ENCODE measurements at places on chromosomes 3 and 15. TPM values are rescaled to one million over a fixed set of nuclear protein-coding genes. Genes with fewer than 3 reads are reported as not detected.

The STAB1 gene
- 31.8 TPM for total RNA-seq

The CACNA2D3 gene
- 4.8 TPM for total RNA-seq

The ANKRD34C gene
- 0.13 TPM for total RNA-seq

The ISLR gene
- total RNA-seq, result 151 TPM

The CLDN11 gene
- 3.2 TPM for total RNA-seq

The GHRL gene
- total RNA-seq, result 1.1 TPM

The GOLGA6L4 gene
- total RNA-seq, result 3.5 TPM

The MUSTN1 gene
- 4.0 TPM for total RNA-seq

The FANCD2OS gene
- not detected for total RNA-seq

The CCR3 gene
- total RNA-seq, result not detected

DNA sequence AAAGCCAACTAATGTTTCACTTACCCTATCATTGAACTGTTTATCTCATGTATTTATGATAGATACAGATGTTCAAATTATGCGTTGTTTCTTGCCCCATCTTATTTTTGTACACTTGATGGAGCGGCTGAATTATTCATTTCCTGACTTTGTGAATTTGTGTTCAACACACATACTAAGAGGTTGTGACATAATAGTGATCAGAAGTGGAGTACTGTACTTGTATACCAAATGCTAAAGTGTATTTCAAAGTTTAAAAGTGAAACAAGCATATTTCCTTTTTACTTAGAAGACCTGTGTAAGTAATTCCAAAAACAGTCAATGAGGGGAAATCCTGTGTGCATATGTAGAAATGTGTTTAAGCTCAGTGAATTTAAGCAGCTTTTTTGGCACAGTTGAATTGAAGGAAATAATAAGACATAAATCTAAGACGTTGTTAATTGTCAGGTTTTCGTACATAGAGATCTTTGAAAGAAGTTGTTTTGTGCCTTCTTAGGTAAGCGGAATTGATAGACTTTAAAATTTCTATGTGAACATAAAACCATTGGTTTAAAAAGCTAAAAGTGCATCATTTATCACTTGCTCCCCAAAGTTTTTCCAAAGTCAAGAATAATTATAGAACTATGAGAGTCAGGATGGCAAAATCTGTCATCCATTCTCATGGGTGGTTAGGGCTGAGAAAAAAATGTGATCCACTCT, 1.9 kb downstream of the NFKBIZ start:
- DNase-seq, result no peak

DNA sequence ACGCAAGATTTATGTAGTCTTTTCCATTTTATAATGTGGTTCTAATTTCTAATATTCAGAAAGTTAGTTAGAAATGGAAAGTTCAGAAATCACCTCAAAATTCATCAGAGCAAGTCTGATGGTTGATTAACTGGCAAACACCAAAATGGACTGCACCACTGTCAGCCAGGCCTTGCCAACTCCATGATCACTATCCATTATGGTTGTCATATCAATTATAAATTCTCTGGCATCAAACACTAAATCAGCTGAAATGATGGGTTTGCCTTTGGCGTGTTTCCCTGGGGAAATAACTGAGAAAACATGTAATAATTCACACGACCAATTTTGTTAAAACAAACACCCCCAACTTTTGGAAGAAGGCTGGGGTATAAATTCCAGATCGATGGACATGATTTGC, 219.4 kb downstream of the CDIN1 start:
- DNase-seq, result no peak

DNA sequence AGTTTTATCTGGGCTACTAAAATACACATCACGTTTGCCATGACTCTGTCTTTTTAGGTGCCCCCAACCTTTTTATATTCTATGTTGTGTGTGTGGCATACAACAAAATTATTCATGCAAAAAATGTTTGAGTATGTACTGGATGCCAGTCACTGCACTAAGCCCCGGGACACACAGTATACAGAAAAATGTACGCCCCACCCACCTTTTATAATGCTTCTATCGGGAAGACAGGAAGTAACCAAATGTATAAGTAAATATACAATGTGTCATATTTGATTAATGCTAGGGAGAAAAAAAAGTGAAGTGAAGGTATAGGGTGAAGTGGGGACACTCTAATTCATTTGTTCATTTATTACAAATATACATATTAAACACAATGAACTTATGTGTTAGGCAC, 503.4 kb upstream of the MDFIC2 start:
- DNase-seq, result no peak

- peak; percentile 58 for DNase-seq
These were observed 18.8 kb upstream of the SSUH2 start for GRCh38 chr3:8663177-8664061.

- DNase-seq, result no peak
These were observed at the start of gene ATP13A5 for GRCh38 chr3:193378706-193379105. Gene ATP13A5 (minus strand): TSS chr3:193378753. CDS start chr3:193378725, 28 bp downstream.

- DNase-seq, result no peak
These were observed 69.0 kb downstream of the CHD2 start for GRCh38 chr15:92968926-92969651.

- no peak for DNase-seq
These were observed 42.4 kb downstream of the TNIK start for GRCh38 chr3:171417813-171418212.

DNA sequence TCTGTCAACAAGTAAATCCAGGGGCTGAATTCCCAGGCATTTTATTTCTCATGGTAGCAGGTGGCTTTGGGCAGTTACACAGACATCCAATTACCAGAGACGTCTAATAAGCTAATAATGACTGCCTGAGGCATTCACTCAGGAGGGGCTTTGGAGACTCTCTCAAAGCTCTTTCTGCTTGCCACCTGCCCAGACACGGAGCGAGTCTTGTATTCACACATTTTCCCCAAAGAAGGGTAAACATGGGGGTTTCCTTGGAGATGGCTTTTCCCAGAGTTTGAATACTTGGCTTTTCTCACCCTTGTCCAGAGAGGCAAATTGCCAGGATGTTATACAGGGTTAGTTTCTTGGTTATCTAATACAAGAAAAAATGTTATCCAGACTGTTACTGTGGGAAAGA, 132.6 kb downstream of the DIPK2A start:
- DNase-seq, result no peak

DNA sequence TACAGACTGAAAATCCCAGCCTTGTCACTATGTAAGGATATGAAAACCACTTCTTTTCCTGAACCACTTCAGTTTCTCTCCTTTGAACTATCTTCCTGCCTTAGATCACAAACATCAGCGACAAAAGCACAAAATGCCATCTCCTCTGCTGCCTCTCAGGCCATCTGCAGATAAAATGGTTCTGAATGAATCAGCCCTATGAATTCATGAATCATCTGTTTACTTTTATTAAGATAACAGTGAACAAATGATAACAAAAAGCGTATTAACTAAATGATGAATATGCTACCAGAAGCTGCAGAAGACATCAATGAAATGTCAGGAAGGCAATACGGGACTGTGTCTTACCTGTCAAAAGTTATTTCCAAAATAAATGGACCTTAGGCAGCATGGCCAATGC, 928.1 kb downstream of the ROBO1 start:
- DNase-seq, result no peak

DNA sequence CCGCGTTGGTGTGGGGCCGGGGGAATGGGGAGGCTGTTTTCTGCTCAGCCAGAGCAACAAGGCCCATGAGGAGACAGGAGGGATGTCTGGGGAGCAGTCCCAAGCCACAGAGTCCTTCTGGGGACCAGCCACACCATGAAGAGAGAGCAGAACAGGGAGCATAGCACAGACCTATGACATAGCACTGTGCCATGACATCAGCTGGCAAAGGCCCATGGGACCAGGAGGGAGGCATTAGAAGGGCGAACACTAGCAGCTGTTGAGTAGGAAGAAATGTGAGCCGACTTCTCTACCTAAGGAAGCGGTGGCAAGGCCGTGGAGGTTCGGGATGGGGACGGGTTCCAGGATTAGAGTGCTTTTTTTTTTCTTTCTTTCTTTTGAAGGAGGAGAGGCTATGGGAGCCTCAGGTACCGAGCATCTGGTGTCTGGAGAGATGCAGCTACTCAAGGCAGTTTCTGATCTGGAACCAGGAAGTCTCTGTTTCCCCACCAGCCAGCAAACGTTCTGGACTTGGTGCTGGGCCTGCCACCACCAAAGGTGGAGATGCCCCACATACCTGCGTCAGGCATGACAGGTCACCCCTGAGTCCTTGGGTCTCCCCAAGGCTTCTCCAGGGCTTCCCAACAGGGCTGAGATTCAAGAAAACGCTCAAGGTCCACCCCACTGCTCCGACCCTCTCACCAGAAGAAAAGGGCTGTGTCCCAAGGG, 77.3 kb upstream of the CGNL1 start:
- DNase-seq, result no peak

DNA sequence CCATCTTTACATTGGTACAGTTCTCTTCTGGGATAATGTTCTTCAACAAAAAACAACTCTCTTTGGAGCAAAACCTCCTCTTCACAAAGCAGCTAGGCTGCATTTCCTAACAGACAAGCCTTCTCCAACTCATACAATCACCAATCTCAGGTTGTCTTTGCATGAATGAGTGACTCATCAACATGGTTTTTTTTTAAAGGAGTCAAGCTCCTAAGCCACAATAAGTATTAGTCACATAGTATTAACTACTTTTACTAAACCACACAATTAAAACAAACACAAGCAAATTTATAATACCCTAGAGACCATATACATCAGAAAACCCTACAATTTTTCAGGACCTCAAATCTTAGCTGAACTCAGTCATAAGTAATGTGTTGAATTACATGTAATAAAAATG, 137.4 kb downstream of the TBC1D5 start:
- DNase-seq, result no peak

GRCh38 chr3:59341459-59341858, 291.6 kb upstream of the CFAP20DC start:
- no peak for DNase-seq

- DNase-seq, result no peak
These were observed 156.0 kb upstream of the RGMA start for GRCh38 chr15:93244696-93245660.

GRCh38 chr15:39232512-39232911, 348.4 kb upstream of the THBS1 start:
- DNase-seq, result no peak

GRCh38 chr15:62482785-62483429, 317.8 kb upstream of the C2CD4B start:
- DNase-seq, result no peak

DNA sequence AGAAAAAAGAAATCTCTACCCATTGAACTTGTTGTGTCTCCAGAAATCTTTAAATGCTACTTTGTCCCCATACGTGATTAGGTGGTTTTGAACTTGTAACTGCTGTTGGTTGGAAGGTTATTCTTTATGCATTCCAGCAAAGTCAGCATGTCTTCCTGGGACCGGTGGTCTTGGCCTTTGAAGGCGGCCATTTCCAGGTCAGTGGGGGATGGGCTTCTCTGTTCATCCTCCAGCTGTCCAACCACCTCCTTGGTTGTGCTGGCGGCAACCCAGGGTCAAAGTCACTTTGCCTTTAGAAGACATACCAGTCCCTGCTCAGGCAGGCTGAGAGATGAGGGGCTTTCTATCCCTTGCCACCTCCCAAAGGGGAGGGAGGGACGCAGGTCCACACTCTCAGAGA, 37.9 kb upstream of the ARL8B start:
- no peak for DNase-seq

DNA sequence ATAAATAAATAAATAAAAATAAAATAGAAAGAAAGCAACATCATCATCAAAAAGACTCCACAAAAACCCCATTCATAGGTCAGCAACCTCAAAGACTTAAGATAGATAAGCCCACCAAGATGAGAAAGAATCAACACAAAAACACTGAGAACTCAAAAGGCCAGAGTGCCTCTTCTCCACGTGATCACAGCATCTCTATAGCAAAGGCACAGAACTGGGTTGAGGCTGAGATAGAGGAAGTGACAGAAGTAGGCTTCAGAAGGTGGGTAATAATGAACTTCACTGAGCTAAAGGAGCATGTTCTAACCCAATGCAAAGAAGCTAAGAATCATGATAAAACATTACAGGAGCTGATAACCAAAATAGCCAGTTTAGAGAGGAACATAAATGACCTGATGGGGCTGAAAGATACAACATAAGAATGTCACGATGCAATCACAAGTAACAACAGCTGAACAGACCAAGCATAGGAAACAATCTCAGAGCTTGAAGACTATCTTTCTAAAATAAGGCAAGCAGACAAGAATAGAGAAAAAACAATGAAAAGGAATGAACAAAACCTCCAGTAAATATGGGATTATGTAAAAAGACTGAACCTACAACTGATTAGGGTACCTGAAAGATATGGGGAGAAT, 26.4 kb downstream of the GNB5 start:
- no peak for DNase-seq
